ENCODE measurements at places on chromosomes 2 and 18.
A peak's percentile ranks its signal among the peaks of the same experiment; 100 is the strongest.

DNA sequence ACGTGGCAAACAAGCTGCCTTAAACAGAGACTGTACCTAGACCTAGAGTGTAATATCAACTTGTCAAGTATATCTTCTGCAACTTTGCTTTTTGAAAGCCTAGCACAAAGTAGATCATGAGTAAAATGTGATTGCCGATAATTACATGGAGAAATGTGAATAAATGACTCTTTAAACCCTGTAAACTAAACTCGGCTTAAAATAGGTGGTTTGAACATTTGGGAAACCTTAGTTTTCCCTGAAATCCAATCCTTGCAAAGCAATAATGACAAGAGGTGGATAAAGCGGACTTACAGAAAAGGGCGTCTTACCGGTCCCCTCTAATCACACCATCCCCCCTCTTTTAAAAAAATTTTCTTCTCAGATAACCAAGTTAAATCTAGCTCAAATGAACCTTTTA is 549 bp upstream of the PSMD14 start:
- DNase-seq: no peak

DNA sequence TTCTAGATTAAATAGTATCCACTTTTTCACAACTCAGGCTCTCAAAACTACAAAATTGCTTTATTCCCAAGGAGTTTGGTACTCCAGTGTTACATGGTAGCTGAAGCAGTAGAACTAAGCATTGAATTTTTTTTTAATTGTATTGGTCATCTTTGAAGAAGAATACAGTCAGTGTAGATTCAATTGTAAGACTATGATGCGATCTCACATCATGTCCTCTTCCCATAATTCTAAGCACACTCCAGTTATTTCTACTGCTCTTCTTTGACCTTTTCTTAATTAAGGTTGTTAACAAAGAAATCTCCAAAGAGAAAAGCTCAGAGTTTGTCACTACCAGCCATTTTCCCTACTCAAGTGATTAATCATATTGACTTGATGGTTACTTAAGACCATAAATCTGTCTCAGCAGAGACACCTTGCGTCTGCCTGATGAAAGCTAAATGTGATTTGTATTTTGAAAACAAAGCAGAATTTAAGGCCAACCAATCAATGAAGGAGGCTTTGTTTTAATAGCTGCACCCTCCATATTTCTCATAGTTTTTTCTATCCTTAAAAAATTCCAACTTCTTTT is 130.2 kb downstream of the DTNA start:
- DNase-seq: no peak

GRCh38 chr2:40535972-40536371 is 84.1 kb upstream of the SLC8A1 start:
- DNase-seq: no peak

- no peak for DNase-seq
These were observed 183.4 kb upstream of the SETBP1 start for GRCh38 chr18:44497311-44497710.

DNA sequence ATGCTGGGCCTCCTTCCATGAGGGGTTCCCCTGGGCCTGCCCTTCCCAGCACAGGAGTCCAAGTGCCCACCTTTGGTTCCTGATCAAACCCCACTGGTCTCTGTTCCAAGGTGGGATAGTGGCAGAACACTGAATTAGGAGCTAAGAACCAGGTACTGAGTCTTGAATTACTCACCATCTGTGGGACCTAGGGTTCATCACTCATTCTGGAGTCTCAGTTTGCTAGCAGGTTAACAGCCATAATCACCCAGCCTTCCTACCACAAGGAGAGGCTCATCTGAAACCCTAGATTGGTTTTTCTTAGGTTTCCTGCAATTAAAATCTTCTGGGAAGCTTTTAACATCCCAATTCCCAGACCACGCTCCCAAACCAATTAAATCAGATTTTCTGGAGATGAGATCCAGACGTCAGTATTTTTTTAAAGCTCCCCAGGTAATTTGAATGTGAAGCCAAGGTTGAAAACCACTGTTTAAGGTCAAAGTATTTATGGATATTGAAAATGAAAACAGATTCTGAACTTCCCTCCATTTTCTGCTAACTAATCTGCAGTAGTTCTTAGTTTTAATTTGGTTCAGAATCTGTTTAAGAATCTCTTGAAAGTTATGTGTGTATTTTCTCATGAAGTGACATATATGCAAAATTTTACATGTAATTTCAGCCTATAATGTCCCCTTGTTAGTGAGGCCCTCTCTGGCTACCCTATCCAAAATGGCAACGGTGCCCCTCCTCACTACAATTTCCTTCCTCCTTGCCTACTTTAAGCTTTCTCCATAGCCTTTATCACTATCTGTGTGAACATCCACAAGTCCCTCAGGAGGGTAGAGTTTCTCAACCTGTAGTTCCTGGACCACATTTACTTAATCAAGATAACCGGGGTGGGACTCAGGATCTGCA is 166.5 kb upstream of the CXCR4 start:
- no peak for DNase-seq

GRCh38 chr2:165105926-165106325 is 97.9 kb downstream of the SCN3A start:
- no peak for DNase-seq

- DNase-seq: peak; percentile 48
These were observed 496 bp upstream of the ITGA4 start for GRCh38 chr2:181456660-181457120.

DNA sequence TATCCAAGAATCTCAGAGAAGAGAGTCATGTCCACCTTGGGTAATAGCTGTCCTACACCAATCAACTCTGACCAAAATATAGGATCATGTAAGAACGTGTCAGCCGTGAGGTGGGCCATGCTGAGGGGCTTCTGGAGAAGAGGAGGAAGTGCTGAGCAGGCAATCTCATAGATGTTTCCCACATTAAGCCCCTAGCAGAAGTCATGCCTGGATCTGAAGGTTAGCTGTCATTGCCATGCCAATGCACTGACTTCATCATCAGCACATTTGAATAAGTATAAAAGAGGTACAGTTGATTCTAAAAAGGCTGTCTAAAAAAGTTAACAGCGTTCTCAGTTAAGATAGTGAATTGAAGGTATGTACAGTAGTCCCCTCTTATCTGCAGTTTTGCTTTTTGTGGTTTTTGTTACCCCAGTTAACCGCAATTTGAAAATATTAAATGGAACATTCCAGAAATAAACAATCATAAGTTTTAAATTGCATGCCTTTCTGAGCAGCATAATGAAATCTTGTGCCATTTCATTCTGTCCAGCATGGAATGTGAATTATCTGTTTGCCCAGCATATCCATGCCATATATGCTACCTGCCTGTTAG is 67.2 kb upstream of the TMEM17 start:
- DNase-seq: no peak

- DNase-seq: no peak
These were observed 635.3 kb upstream of the ZEB2 start for GRCh38 chr2:145155196-145155595.

Data from stimulated activated CD4-positive, alpha-beta T cell treated with anti-CD3 and anti-CD28 coated beads, TNF-alpha, amount 100 ng/mL, for 48 hours (primary cell).